Activated T-cell treated with anti-CD3 and anti-CD28 coated beads for 4 hours (primary cell): ENCODE measurements at places on chromosomes 1 and 21.

DNA sequence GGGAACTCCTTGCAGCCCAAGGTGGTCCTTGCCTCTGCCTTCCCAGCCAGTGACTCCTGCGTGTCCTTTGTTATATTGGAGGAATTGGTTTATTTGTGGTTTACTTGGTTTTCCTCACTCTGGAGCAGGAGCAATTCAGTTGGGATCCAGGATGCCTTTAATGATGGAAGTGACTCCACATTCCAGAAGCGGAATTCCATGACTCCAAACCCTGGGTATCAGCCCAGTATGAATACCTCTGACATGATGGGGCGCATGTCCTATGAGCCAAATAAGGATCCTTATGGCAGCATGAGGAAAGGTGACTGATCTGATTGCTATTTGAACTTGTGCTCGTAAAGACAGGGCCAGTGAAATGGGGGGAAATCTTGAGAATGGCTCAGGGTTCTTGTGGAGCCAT lies 15.1 kb upstream of the PIGV start:
- no peak for DNase-seq

DNA sequence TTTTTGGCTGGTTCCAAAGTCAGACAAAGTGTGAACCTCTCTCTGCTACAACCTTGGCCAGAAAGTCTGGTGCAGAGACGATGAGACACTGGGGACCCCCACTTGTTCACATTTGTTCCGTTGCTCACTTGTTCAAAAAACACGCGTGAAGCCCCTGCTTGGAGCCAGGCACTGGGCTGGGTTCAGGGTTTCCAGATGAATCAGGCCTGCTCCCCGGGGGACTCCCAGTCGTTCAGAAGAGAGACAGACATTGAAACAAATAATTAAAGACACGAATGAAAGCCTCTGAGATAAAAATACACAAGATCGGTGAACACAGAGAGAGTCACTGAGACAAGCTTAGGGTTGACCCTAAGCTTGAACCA lies 101.5 kb upstream of the RUNX3 start:
- peak; percentile 39 for DNase-seq

DNA sequence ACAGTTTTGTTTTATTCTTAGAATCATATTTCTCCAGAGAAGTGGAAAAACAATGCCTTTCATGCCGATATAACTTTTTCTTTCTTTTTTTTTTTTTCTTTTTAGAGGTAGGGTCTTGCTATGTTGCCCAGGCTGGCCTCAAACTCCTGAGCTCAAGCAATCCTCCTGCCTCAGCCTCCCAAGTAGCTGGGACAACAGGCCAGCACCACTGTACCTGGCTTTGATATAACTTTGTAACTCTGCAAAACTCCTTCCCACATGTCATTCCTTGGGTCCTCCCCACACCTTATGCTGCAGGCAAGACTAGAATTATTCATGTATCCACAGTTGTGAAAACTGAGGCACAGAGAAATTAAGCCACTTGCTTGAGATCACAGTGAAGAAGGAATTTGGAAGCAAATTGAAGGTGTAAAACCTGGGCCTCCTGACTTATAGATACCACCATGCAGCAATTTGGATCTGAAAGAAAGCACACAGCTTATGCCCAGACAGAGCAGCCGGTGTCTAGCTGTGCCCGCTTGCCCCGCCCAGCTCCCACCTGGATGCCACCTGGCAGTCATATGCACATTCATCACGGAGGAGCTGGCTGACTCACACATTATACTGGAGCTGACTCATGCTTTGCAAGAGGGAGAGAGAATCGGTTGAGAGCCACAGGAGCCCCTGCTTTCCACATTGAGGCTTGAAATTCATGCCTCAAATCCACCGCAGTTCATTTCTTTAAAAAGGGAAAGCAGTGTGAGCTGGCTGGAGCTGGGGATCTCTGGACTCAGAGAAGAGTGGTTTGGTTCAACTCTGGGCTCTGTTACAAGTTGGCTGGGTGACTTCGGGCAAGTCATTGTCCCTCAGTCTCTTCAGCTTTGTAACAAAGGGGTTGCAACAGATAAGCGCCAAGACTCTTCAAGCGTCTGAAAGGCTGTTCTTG lies 8.3 kb upstream of the SLC2A1 start:
- no peak for DNase-seq

GRCh38 chr1:52676249-52676903 lies 21.8 kb downstream of the COA7 start:
- no peak for DNase-seq

- DNase-seq, result no peak
These were observed 62.3 kb downstream of the ARHGEF10L start for GRCh38 chr1:17601643-17602382.

DNA sequence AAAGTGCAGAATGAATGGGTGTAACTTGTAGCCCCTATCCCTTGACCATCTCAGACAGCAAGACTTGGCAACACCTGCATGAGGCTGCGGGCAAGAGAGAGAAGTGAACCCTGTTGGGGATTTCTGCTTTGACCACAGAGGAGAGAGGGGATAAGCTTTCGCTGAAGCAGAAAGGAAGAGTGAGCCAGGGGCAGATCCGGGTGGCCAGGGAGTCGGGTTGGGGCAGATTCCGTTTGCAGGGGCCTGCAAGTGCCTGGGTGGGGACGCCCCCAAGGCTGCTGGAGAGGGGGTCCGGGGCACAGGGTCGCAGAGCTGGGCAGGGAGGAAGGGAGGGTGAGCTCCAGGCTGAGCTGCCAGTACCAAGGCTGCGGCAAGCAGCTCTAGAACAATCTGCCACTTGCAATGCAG lies 25.3 kb upstream of the PIK3CD start:
- DNase-seq, result no peak

- no peak for DNase-seq
These were observed 76.1 kb downstream of the INTS7 start for GRCh38 chr1:211959221-211959620.

DNA sequence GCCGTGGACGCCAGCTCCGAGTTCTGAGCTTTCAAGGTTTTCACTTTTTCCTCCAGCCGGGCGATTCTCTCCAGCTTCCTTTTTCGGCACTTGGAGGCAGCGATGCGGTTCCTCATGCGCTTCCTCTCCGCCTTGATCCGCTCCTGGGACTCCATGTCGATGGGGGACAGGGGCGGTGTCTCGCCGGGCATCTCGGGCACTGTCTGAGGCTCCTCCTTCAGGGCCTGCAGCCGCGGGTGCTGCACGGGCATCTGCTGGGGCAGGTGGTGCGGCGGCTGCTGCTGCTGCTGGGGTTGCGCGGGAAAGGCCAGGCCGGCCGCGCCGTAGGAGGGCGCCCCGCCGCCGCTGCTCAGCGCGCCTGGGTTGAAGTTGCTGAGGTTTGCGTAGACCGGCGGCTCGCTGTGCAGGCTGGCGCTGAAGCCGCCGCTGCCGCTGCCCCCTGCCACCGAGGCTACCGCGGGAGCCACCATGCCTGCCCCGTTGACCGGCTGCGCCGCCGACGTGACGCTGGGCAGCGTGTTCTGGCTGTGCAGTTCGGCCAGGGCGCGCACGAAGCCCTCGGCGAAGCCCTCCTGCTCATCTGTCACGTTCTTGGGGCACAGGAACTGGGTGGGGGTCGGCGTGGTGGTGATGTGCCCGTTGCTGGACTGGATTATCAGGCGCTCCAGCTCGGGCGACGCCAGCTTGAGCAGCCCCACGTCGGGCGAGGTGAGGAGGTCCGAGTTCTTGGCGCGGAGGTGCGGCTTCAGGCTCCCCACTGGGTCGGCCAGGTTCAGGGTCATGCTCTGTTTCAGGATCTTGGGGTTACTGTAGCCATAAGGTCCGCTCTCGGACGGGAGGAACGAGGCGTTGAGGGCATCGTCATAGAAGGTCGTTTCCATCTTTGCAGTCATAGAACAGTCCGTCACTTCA lies 1.4 kb downstream of the JUN start:
- peak; percentile 20 for DNase-seq

GRCh38 chr1:118982821-118983557 lies 5.2 kb downstream of the TBX15 start:
- no peak for DNase-seq

GRCh38 chr1:52439976-52440375 lies 35.6 kb downstream of the PRPF38A start:
- DNase-seq, result no peak

GRCh38 chr1:59520194-59520593 lies 223.3 kb downstream of the FGGY start:
- DNase-seq, result no peak

DNA sequence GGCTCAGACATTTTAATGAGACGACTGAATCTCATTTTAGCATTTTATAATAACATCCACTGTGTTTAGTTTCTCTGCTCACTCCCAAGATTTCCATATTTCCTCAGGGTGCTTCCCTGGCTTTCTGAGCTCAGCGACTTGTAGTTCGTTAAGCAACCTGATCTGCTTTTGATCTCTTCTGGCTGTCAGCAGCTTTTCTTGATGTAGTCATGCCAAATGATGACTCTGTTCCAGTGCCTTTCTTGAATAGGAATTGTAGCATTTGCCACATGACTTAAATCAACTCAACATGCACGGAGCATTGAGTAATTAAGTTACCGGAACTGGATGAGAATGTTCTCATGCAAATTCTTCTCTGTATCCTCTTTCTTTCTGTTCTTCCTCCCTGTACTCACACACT lies 246.1 kb downstream of the FMN2 start:
- DNase-seq, result no peak

DNA sequence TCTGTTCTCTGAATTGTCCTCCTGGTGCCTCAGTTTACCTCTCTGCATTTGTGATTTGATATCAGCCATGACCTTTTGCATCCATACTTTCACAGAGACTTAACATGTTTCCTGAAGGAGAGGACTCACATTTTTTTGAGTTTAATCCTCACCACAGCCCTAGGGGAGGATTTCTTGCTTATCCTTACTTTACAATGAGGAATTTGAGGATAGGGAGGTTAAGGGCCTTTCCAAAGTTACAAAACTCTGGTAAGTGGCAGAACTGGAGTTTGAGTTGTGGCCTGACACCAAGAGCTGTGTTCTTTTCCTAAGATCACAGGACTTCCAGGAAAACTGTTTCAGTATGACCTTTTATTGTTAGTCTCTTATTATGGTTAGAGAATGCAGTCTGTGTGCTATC lies 34.2 kb downstream of the TNFRSF8 start:
- no peak for DNase-seq

DNA sequence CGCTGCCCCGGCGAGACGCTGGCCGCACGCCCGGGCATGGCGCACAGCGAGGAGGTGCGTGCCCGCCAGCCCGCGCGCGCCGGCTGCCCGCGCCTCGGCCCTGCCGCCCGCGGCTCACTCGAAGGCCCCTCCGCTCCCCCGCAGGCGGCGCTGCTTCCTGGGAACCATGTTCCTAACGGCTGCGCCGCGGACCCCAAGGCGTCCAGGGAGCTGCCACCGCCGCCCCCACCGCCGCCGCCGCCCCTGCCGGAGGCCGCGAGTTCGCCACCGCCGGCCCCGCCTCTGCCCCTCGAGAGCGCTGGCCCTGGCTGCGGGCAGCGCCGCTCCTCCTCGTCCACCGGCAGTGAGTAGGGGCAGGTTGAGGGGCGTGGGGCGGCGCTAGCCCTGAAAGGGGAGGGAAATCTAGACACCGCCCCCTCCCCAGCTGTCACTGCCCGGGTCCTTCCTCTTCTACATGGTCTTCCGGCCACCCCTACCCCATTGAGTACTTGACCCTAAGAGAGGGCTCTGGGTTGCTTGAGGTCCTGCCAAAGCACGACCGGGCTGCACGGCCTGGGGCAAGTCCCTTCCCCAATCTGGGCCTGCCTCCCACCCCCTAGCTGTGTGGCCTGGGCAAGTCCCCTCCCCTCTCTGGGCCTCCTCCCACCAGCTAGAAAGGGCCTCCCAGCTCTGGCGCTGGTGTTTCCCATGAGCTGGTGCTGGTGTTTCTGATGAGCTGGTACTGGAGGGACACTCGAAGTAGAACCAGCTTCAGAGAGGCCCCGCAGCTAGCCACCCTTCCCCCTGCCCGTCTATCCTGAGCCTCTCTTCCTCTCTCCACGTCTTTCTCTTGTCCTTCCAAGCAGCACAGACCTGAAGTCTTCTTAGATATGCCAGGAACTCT lies 17.0 kb downstream of the TNFRSF25 start:
- no peak for DNase-seq

GRCh38 chr1:30418061-30418938 lies 305.1 kb downstream of the MATN1 start:
- DNase-seq, result no peak

- no peak for DNase-seq
These were observed 5.8 kb upstream of the VWA1 start for GRCh38 chr1:1429671-1430073.

- no peak for DNase-seq
These were observed 143.0 kb downstream of the ELAVL4 start for GRCh38 chr1:50251702-50252101.

DNA sequence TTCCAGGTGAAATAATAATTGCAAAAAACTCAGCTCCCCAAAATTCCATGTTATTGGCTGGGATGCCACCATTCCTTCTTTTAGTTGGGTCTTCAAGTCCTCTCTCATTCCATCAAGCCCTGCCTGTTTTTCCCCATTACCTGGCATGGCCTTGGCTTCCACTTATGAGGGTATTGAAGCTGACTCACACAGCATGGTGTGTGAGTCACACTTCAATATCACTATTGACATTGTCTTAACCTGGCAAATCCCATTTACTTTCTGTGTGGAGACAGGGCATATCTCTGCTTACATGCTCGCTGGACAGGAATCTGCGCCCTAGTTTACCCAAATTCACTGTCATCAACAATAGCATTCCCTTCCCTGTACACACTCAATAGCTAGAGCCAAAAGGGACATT lies 1806.8 kb downstream of the BRINP3 start:
- no peak for DNase-seq

GRCh38 chr1:156664046-156664766 lies 13.0 kb downstream of the NES start:
- DNase-seq, result no peak

- no peak for DNase-seq
These were observed 47.1 kb upstream of the PLA2G2C start for GRCh38 chr1:20233394-20233793.

- peak; percentile 98 for DNase-seq
These were observed at the start of gene PKNOX1 for GRCh38 chr21:42973991-42974831. TSS of gene PKNOX1 (plus strand) at chr21:42974562. CDS start at chr21:43004382, 29,820 bp downstream.

DNA sequence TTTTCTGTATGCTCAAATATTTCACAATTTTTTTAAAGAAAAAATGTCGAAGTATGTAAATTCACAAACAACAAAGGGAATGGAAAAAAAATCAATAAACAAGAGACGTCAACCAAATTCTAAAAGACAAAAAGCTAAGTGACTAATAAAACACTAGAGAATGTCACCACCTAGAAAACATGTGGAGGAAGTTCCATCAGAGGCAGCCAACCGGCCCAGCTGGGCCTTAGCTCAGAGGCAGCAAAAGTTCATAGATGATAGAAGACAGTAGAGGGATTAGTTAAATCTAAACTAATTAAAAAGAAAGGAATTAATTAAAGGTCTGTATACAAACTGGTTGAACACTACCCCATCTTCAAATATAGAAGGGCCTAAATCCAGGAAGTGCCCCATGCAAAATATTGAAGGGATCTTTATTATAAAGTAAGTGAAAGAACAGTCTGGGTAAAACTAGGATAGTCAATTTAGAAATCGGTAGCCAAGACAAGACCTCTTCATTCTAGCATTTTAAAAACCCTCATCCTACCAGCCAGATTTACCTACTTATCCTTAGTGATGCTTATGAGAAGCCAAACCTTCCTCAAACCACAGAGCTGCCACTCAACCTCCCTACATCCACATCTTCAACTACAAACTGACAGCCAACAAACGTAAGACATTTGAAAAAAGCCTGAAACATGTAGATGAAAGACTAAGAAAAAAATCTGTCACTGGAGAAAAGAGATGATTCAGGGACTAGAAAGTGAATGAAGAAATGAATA lies 23.7 kb downstream of the MRPL39 start:
- no peak for DNase-seq

- DNase-seq, result no peak
These were observed 12.6 kb downstream of the RHBDL2 start for GRCh38 chr1:38929054-38929453.
